Activated CD4-positive, alpha-beta memory T cell treated with anti-CD3 and anti-CD28 coated beads, Interleukin-2, amount 10 ng/mL, durations not matched to agents 7 days and 5 days (primary cell): ENCODE measurements at places on chromosomes 7 and 10. TPM values are rescaled to one million over a fixed set of nuclear protein-coding genes. Genes with fewer than 3 reads are reported as not detected.

- H3K27me3 ChIP-seq, result no peaks in the 10 kb centered on the region
- no peak for DNase-seq
- peaks cover 9% of the 10 kb centered on the region for H3K4me1 ChIP-seq
- peaks cover 29% of the 10 kb centered on the region for H3K36me3 ChIP-seq
- no peak overlapping the region for H3K4me3 ChIP-seq
These were observed 18.0 kb downstream of the WDR37 start for GRCh38 chr10:1074052-1074747.

The TUBB8 gene
- not detected for total RNA-seq

DNA sequence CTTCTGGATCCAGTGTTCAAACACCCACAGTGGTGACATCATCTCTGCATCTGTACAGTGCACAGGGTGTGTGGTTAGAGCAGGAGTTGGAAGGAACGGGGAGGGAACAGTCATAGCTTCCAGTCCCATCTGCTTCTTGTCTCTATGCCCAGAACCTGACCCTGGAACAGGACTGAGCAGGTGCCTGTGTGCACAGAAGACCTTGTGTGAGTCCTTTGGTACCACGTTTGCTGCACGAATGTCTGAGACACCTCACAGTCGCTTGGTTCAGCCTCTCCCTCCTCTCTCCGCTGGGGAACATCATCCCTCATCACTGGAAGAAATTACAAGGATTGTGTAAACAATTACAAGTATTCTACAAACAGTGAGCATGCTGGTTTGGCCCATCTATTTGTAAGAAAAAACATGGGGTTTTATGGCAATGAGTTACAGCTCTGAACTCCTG lies 243.0 kb upstream of the KLF6 start:
- H3K36me3 ChIP-seq, result no peaks in the 10 kb centered on the region
- no peak overlapping the region for H3K4me3 ChIP-seq
- H3K4me1 ChIP-seq, result peaks cover 21% of the 10 kb centered on the region
- no peaks in the 10 kb centered on the region for H3K27me3 ChIP-seq
- no peak overlapping the region for H3K27ac ChIP-seq

- no peaks in the 10 kb centered on the region for H3K4me1 ChIP-seq
- DNase-seq, result no peak
- no peaks in the 10 kb centered on the region for H3K27me3 ChIP-seq
These were observed 22.9 kb upstream of the ELFN1 start for GRCh38 chr7:1646957-1647891.

The FZD8 gene
- 0.65 TPM for total RNA-seq

The TMEM176B gene
- total RNA-seq, result not detected

DNA sequence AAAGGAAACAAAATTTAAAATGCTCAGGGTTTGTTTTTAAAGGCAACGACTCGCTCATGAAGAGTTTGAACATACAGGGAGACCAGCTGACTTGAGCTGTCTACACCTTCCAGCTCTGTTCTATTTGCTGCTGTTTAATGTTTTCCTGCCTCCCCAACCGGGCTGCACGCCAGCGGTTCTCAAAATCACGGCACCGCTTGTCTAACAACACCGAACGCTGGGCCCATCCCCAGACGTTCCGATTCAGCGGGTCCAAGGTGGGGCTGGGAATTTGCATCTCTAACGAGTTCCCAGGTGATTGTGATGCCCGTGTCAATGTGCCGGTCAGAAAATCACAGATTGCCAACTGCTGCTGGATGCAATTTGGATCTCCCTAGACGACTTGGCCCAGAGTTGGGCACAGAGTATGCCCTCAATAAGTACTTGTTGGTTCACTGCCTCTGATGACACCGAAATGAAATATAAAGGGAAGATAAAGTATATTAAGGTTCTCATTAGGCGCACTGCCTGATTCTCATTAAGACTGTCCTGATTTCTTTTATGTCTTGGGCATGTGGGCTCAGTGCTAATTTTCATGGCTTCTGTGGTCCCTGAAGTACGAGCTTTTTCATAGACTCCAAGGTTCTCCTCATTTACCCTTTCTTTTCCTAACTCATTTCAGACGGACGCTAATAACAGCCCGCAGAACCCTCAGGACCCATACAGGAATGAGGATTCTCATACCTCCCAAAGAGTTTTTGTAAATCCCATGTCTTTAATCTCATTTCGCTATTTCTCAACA lies 28.5 kb downstream of the CELF2 start:
- no peaks in the 10 kb centered on the region for H3K4me1 ChIP-seq
- no peak overlapping the region for H3K27ac ChIP-seq
- H3K36me3 ChIP-seq, result no peaks in the 10 kb centered on the region
- H3K27me3 ChIP-seq, result peaks cover 39% of the 10 kb centered on the region

GRCh38 chr7:38975944-38976392 lies 1.7 kb upstream of the POU6F2 start:
- no peaks in the 10 kb centered on the region for H3K36me3 ChIP-seq
- DNase-seq, result no peak
- no peak overlapping the region for H3K4me3 ChIP-seq
- no peak overlapping the region for H3K27ac ChIP-seq

- peaks cover 26% of the 10 kb centered on the region for H3K27me3 ChIP-seq
- H3K27ac ChIP-seq, result no peak overlapping the region
- H3K36me3 ChIP-seq, result no peaks in the 10 kb centered on the region
- H3K4me1 ChIP-seq, result peaks cover 19% of the 10 kb centered on the region
These were observed 43.2 kb upstream of the TES start for GRCh38 chr7:116167177-116167576.

DNA sequence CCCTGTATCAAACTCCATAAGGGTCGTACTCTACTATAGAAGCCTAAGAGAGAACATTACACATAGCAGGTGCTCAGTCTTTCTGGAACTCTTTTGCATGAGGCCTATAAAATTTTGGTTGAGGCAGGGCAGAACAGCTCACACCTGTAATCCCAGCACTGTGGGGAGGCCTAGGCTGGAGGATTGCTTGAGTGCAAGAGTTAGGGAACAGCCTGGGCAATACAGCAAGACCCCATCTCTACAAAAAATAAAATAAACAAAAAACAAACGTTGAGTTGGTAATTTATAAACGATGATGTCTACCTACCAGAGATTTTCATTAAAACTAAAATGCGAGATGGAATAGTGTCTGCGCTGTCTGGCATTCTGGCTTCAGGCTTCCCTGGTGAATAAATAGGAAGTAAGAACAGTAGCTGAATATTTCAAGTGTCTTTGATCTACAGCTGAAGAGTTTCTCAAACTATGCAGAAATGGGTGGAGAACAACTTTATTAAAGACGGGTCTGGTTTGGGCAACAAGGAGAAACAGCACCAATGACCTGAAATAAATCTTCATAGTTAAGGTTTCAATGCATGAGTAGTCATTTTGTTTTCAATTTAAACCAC lies 774 bp downstream of the PON2 start:
- no peaks in the 10 kb centered on the region for H3K36me3 ChIP-seq
- no peak overlapping the region for H3K27ac ChIP-seq
- no peak for DNase-seq
- H3K27me3 ChIP-seq, result peaks cover 9% of the 10 kb centered on the region
- H3K4me3 ChIP-seq, result peak overlapping the region; percentile 48

The SPDYE8 gene
- total RNA-seq, result not detected

The TSPAN33 gene
- 0.48 TPM for total RNA-seq

- DNase-seq, result no peak
- H3K4me1 ChIP-seq, result peaks cover 4% of the 10 kb centered on the region
- peaks cover 60% of the 10 kb centered on the region for H3K27me3 ChIP-seq
- peaks cover 5% of the 10 kb centered on the region for H3K36me3 ChIP-seq
- H3K4me3 ChIP-seq, result peak overlapping the region; percentile 28
These were observed 354.2 kb downstream of the DNAJB6 start for GRCh38 chr7:157690833-157691585.

DNA sequence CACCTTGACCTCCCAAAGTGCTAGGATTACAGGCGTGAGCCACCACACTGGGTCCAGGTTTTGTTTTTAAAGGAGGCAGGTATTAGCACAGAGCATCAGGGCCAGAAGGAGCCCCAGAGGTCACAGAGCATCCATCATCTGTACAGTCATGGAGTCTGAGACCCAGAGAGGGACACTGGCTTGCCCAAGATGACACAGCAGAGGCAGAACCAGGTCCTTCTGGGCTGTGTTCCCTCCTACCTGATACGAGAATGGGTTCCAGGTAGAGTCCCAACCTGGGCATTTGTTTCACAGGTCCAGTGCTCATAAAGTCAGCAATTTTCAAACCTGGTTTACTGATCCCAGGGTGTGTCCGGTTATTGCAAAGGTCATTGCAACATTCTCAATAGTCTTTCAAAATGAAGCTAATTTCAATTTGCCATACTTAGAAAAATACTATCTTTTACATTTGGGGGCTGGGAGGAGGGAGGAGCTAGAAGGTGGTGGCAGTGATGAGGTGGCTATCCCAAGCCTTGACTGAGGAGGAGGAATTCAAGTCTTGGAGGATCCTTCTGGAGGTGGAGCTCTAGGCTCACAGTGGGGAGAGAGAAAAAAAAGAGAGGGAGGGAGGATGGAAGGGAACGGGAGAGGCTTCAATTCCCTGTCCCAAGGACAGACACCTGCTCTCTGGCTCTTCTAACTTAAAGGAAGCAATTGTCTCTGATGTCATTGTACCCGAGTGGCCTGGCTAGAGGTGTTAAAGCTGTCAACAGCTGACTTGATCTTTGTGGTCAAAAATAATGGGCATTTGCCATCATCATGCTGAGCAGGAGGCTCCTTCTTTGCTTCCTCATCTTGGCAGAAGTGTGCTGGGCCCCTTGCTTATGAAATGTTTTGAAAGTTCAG lies 8.1 kb downstream of the MXI1 start:
- peaks cover 76% of the 10 kb centered on the region for H3K4me1 ChIP-seq
- peaks cover 31% of the 10 kb centered on the region for H3K36me3 ChIP-seq
- no peaks in the 10 kb centered on the region for H3K27me3 ChIP-seq
- DNase-seq, result no peak

- H3K4me3 ChIP-seq, result no peak overlapping the region
- peaks cover 9% of the 10 kb centered on the region for H3K27me3 ChIP-seq
- H3K4me1 ChIP-seq, result no peaks in the 10 kb centered on the region
- no peak overlapping the region for H3K27ac ChIP-seq
- H3K36me3 ChIP-seq, result no peaks in the 10 kb centered on the region
- no peak for DNase-seq
These were observed 50.9 kb upstream of the A1CF start for GRCh38 chr10:50936335-50936734.

DNA sequence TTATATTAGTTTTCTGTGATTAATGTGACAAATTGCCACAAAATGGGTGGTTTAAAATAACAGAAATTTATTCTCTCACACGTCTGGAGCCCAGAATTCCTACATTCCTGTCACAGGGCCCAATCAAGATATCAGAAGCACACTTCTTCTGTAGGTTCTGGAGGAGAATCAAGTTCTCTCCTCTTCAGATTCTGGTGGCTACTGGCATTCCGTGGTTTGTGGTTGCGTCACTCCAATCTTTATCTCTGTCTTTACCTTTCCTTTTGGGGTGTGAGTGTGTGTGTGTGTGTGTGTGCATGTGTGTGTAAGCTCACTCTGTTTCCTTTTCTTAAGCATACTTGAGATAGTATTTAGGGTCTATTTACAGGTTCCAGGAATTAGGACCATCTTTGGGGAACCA lies 115.5 kb upstream of the DKK1 start:
- no peaks in the 10 kb centered on the region for H3K4me1 ChIP-seq
- H3K36me3 ChIP-seq, result no peaks in the 10 kb centered on the region
- no peaks in the 10 kb centered on the region for H3K27me3 ChIP-seq
- no peak for DNase-seq
- H3K4me3 ChIP-seq, result no peak overlapping the region
- H3K27ac ChIP-seq, result no peak overlapping the region

- H3K4me1 ChIP-seq, result no peaks in the 10 kb centered on the region
- no peak overlapping the region for H3K4me3 ChIP-seq
- H3K36me3 ChIP-seq, result no peaks in the 10 kb centered on the region
- DNase-seq, result no peak
These were observed 11.9 kb upstream of the LMOD2 start for GRCh38 chr7:123643495-123644441.

The WDFY4 gene
- 0.08 TPM for total RNA-seq
